ENCODE measurements at places on chromosomes 11 and 22.

- no peak for DNase-seq
These were observed 1375.9 kb upstream of the RAG2 start for GRCh38 chr11:37973941-37974340.

- peak; percentile 34 for DNase-seq
These were observed 86.8 kb upstream of the TEAD1 start for GRCh38 chr11:12587333-12587991.

DNA sequence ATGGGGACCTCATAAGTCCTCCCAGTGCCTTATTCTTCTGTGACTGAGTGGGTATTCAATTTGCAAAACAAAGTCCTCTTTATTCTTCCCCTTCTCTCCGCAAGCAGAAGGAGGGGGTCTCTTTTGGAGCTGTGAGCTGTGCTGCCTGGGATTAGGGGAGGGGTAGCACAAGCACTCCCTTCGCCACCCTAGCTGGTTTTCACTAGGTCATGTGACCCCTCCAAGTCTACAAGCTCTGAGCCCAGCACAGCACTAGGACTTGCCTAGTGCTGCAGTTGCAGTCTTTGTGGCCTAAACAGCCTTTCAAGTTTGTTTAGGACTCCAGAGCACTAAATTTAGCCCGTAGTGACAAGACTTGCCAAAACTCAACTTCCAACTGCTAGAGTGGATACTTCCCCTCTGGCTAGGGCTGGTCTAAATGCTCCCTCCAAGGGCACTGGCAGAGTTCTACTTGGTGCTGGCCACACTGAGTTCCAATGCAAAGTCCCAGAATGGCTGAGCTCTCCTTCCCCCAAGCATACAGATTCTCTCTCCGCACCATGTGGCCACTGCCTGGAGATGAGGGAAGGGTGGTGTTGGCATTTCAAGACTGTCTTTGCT lies 25.4 kb downstream of the TAF1D start:
- no peak for DNase-seq

DNA sequence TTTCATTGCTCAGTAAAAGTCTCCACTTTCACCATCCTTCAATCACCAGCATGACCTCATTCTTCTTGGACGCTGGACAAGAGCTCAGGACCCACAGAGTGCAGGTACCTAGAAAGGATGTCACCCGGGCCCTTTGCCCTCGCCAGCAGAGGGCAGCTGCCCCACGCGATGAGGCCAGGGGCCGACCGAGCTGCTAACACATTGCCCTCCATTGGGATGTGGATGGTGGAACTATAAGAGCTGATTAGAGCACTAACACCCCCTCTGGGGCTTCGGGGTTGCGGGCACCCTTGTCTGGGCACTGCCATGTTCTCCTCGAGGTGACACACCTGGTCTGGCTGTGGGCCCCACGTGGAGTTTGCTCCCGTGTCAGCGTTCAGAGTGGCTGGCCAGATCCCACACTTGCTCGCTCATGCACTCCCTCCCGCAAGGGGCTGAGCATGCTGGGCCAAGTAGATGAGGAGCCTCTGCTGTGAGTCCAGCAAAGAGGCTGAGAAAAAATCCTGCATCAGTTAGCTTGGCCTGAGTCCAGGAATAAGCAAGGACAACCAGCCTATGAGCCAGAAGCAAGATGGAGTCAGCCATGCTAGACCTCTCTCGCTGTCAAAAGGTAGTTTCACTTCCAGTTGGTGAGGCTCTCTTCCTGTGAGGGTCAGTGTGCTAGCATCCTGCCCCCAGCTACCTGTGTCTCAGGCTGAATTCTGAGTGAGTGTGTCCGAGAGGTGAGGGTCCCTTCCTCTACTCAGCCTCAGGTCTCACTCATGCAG lies 9.8 kb downstream of the KRTAP5-6 start:
- no peak for DNase-seq

DNA sequence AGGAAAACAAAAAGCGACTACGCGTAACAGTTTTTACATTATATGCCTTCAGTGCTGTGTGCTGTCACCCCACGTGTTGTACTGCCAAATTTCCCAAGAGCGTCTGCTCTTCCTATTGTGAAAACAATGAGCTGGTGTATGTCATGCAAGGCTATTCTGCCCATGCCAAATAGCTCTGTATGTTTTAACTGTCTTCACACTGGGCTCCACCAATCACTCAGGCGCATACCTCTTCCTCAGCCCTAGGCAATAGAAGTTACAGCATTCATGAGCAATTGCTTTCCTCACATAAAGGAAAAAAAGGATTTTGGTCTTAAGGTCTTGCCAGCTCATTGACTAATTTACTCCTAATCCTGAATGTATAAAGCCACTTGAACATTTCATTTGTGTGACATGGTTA lies 606.8 kb downstream of the NTM start:
- DNase-seq = peak; percentile 16

DNA sequence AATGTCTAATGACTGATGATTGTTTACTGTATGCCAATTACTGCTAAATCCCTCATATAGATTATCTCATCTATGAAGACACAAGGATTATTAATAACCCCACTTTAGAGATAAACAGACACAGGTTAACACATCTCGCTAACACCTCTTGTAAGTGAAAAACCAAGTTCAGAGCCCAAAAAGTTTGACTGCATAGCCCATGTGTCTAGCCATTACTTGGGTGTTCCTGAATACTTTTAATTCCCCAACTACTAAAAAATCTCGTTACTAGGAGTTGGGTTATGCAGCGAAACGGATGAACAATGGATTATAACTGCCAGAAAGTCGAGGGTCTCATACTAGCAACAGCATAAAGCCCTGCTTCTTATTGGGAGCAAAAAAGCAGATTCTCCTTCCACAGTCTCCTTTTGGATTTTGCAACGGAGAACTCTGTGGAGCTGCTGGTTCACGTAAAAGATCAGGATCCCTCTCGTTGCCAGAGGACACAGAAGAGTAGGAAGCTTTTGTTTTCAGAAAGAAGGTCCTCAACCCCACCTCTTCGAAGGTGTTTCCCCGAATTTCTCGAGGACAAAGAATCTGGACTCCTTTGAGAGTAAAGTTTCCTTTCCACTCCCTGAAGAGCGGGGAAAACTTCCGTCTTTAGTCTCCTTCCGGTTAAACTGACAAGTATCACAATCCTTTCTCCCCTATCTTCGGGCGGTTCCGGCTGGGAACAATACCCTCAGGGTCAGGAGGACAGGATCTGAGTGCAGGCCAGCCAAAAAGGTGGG lies 979 bp downstream of the ZBED5 start:
- DNase-seq = peak; percentile 28

- DNase-seq = peak; percentile 74
These were observed 39.8 kb downstream of the SYN3 start for GRCh38 chr22:33018232-33018864.

DNA sequence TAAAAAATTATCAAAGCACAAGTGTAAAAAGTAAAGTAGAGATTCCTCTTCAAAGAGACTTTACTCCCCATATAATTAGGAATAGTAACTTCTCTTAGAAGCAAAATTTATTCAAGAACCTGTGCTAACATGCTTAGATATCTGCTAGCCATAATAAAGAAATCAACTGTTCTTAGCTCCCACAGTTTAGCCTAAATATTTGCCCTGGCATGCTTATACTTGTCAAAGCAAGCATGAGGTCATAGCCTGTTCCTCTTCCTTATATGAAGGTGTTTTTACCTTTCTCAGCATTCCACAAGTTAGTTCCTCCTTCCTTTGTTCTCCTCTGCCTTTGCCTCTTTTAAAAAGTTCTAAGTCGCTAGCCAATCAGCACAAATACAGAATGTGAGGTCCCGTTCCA lies 30.3 kb downstream of the RIC3 start:
- DNase-seq = no peak

Data from urothelium cell line (cell line).